ENCODE measurements at places on chromosomes 3 and 15.

DNA sequence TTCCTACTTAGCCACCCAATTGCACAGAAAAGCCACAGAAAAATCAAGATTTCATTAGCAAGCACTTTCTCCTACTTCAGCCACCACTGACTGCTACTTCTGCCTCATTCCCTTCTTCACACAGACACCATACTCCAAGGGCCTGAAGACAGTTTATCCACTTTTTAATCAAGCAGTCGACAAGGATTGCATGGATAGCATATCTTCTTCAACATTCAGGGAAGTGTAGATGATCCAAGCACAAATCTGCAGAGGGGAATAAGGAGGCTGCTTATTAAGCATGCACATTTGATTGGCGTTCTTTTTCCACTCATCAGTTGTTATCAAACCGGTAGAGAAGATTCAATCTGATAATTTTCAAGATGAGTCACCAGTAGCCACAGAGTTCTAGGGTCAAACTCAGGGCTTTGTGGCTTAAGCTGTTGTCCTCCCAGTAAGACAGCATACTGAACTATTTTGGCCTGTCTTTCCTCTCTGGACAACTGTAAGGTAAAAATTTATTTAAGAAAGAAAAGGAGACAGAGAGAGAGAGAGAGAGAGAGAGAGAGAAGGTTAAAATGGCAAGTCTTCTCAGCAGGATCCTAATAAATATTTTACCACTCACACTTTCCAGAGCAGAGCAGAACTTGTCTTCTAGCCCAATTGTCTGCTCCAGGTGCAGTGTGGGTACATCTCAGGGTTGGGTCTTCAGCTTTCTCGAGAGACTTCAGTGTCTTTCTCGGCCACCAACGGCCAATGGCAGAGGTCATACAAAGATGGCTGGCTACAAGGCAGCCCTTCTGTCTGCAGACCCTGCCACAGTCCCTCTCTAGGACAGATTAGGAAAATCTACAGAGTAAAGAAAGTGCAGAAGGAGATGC is 80.6 kb upstream of the BHLHE40 start:
- no peak for DNase-seq

DNA sequence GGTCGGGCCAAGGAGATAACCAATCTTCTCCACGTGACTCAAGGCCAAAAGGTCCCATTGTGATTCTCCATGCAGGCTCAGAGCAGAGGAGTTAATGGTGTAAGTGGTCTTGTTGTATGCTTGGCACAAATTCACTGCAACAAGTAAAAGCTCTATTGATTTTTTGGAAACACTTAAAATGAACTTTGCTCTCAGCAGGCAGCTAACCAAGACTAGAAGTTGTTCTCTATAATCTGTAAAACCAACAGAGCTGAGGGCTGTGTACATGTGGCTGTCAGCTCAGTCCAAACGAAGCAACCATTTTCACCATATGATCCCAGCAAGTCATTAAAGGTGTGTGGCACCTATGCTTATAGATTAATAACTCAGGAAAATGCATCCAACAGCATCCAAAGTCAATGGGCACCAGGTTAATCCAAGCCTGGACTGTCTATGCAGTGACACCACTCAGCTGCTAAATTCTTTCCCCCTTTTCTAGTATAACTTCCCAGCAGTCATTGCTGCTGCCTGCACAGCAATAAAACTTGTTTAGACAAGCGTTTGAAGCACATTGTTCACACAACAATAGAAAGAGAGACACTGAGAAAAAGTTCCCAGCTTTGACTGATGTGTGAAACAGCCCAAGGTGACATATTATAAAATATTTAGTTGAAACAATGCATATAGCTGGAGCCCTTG is 603.8 kb upstream of the ADAMTS9 start:
- DNase-seq: no peak

DNA sequence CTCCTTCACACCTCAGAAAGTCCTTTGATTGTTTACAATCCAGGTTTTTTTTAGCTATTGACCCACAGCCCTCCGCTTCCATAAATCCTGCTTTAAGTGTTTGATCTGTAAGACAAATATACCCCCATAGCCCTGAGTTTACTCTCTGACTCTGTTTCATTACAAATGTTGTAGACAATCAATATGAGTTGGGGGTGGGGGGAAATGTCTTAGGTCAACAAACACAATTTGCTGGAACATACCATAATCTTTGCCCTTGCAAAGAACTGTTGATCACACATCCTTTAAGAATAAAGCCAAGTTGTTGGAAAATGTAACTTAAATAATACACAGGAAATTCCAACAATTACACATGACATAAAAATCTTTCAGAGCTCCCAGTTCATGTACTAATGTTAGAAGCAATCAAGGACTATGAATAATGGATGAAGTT is 301.8 kb upstream of the SEMA6D start:
- no peak for DNase-seq

DNA sequence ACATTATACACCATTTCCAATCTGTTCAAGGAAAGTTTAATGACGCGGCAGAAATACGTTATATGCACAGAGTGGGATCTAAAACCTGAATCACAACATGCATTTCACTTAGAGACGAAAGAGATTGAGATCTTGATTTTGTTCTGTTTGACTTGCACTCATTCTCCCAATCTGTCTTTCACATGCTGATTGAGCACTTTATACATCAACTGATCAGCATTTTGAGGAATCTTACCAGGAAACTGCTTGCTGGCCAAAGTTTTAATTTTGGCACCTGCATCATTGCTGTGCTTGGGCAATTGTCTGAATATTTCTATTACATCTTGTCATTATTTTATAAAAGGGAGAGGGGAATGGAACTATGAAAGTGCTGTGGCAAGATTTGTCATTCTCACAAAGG is 47.7 kb upstream of the ATP10A start:
- DNase-seq: no peak

DNA sequence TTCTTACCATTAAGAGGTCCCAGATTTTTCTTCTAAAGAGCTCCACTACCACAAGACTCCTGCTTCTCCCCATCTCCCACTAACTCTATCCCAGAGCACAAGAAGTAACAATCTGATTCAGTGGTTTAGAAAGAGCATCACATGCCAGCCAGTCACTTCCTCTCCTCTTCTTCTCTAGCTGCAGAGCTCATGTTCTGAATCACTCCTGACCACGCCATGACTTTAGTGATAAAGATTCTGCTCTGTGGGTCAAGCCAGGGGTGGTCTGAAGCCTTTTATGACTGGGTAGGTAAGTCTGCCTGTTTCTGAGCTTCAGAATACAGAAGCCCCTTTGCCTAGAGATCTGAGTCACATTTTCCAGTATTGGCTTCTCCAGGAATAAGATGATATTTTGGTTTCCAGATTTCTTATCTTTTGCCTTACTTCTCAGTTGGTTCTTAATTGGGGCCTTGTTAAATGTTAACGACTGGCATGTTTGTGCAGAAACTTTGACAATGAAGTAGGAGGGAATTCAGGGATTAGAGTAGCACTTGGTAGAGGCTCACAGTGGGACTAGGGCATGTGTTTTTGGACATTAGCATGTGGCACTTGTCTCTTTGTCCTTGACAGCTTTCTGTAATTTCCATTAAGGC is 27.6 kb upstream of the ADAMTSL3 start:
- no peak for DNase-seq

DNA sequence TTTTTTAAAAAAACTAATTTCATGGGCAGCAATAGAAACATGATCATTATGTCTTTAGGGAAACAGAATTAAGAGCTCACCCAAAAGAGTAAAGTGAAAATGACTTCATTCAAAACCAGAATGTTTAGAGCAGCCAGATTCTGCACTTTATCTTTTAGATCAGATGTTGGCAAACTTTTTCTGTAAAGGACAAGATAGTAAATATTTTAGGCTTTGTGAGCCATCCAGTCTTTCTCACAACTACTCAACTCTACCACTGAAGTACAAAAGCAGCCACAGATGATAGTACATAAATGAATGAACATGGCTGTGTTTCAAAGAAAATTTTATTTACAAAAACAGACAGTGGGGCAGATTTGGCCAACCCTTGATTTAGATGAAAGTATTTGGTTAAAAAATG is 84.5 kb downstream of the SETD2 start:
- no peak for DNase-seq

DNA sequence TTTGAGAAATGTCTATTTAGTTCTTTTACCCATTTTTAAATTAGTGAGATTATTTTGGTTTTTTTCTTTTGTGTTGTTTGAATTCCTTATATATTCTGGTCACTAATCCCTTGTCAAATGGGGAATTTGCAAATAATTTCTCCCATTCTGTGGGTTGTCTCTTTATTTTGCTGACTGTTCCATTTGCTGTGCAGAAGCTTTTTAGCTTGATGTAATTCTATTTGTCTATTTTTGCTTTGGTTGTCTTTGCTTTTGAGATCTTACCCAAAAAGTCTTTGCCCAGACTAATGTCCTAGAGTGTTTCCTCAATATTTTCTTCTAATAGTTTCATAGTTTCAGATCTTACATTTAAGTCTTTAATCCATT is 472.9 kb downstream of the TBL1XR1 start:
- no peak for DNase-seq

GRCh38 chr15:41504751-41505492 is 8.7 kb downstream of the LTK start:
- DNase-seq: no peak
